ENCODE measurements at places on chromosomes 13 and 19.

- no peak for DNase-seq
These were observed 482.2 kb upstream of the NBEA start for GRCh38 chr13:34459856-34460255.

DNA sequence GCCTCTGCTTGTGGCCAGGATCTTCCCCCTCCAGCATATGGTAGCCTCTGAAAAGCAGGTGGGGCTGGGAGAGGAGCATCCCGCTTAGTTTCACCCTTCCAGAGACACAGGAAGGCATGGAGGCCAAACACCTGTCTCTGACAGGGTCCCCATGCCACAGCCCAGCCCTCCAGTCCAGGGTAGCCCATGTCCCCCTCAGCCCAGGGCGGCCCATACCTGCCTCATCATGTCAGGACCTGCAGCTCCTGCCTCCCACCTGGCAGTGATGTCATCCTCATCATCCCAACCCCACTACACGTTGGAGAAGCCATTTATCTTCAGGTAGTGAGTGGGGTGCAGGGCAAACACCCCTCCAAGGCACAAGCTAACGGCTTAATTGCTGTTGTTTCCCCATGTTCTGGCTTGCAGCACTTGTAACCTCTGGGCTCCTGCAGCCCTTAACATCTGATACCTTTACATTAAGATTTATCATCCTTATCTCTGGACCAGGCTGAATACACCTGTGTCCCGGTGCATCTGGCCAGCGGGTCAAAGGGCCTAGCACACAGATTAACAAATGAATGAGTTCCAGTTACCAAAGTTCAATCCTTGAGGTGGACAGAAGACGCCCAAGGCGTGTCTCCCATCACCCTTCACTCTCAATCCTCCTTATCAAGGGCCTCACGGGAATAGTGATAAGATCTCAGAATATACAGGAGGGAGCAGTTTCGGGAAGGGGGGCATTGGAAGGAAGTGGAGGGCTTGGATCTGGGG, 22.2 kb downstream of the ZNF175 start:
- no peak for DNase-seq

- DNase-seq = no peak
These were observed at the start of gene ANKLE1 for GRCh38 chr19:17281391-17282304. Gene ANKLE1 (plus strand): TSS chr19:17281901. CDS start chr19:17281921, 20 bp downstream.

GRCh38 chr13:97753942-97754670, 199.4 kb upstream of the IPO5 start:
- DNase-seq = no peak

DNA sequence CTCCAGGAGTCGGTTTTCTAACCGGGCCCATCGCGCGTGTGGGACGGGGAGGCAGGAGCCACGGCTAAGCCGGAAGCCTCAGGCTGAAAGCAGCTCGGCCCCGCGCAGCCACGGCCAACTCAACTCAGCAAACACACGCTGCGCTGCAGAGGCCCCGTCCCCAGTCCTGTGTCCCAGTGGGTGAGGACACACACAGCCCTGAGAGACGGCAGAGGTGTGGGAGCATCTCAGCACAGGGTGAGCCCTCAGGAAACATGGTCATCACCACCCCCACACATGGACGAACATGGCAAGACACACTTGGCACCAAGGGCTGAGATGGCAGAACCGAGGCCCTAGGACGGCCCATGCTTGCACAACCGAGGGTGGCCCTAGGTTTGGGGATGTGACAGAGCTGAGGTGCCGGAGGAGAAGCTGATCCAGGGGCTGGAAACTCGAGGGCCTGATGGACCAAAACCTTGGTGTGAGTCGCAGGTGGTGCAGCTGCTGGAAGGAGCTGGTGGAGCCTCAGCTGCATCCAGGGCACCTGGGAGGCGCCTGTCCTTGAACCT, 29.0 kb upstream of the C13orf46 start:
- DNase-seq = no peak

DNA sequence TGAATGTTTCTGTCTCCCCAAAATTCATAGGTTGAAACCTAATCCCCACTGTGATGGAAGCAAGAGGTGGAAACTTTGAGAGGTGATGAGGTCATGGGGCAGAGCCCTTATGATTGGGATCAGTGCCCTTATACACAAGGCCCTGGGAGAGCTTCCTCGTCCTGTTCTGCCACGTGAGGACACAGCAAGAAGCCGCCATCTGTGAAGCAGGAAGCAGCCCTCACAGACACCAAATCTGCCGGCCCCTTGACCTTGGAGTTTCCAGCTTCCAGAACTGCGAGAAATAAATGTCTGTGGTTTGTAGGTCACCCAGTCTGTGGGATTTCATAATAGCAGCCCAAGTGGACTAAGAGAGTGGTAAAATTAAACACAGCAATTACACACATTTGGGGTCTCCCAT, 737.4 kb downstream of the UQCRFS1 start:
- DNase-seq = no peak

DNA sequence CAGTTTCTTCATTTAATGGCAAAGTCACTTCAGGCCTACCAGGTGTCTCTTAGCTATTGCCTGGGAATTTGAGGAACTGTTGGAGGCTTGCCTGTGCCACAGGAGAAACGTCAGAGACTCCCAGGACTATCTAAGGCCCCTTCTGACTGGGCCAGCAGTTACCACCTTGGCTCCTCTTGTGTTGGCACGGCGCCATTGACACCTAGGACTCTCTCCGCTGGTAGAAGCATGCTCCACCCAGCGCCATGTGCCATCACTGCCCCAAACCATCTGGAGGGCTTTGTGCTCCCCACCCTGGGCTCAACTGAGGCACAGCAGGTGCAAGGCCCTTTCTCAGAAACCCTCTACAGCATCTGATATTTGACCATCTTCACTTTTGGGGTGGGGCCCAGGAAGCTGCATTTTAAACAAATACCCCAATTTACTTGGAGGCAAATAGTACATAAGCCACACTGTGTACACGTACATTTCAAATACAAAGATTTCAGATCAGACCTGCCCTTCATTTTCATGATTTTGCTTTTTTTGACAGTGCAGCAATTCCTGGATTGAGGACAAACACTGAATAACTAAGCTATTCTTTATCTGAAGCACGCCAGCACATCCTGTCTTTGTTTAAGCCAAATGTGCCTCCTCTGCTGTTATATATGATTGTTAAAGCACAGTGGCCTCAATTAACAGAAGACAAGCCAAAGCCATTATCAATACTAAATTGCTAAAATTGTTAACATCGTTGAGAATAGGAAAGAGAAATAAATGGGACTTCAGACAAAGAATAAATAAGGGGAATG, 59.9 kb upstream of the TPP2 start:
- no peak for DNase-seq

GRCh38 chr13:45878966-45879365, 27.4 kb upstream of the SIAH3 start:
- no peak for DNase-seq

GRCh38 chr13:40141859-40142555, 486.5 kb downstream of the COG6 start:
- no peak for DNase-seq

DNA sequence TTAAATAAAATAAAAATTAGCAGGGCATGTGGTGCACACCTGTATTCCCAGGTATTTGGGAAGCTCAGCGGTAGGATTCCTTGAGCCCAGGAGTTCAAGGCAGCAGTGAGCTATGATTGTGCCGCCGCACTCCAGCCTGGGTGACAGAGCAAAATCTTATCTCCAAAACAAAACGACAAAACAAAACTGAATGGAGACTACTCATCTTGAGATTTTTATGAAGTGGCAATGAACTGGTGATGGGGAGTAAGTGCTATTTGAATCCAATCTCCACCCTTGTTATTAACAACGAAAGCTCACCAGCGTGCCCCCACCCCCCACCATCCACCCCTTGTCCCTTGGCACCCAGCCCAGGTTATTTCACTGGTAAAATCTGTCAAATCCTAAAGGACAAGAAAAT, 45.2 kb upstream of the URI1 start:
- DNase-seq = no peak

DNA sequence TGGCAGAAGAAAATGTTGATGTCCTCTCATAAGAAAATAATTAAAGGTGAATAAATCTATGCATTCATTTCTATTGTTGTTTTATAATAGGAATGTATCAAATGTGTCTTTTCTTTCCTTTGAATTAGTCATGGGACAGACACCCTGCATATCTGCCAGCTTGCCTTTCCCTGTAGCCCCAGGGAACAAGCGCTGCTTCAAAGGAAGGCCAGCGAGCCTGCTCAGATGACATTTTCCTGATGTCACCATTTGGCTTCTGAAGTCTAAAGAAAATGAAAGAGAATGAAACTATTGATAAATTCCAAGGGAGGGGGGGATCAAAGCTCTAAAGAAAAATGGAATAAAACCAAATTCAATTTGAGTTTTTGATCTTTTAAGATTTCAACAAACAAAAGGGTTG, 574.8 kb downstream of the IRS2 start:
- no peak for DNase-seq

- DNase-seq = no peak
These were observed 179.8 kb downstream of the TBC1D4 start for GRCh38 chr13:75302071-75302698.

DNA sequence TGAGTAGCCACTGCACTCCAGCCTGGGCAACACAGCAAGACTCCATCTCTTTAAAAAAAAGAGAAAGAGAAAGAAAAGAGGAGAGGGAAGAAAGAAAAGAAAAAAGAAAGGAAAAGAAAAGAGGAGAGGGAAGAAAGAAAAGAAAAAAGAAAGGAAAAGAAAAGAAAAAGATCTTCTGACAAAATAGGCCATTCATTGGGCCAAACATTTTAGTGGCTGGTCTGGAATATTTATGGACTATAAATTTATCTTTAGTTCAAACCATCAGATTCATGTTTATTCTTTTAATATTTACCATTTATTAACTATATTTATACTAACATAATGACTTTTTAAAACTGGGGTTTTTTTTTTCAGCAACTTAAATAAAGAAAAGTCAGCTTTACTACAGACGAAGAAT, 85.6 kb upstream of the KLF5 start:
- no peak for DNase-seq

DNA sequence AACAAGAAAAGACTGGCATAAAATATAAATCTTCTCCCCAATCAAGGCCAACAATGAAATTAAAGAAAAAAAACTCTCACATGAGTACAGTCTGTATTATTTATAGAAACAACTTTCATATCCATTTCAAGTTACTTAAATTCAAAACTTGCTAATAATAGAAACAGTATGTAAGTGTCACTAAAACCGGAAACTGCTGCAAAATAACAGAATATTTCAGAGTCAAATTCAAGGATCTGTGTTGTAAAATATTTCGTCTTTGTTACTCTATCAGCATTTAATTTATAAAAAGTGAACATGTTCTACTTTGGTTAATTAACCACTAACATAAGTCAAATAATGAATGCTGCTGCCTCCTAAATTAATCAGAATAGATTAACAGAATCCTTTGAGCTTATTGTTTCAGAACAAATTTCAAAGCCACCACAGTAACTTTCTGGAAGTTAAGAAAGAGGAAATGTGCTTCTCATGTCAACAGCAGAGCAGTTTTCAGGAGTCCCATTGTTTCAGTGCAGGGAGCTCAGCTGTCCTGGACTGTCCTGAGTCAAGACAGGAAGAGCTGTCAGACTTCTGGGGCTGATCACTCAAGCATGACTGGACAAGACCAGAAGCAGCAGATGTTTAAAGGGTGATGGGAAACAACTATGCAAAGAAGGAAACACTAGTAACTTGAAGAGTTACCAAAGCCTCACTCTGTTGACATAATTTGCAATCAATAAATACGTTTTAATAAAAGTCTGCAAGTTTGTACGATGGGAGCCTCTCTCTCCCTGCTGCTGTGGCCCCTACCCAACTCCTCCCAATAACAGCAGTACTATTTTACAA, 76.9 kb downstream of the FOXO1 start:
- no peak for DNase-seq

DNA sequence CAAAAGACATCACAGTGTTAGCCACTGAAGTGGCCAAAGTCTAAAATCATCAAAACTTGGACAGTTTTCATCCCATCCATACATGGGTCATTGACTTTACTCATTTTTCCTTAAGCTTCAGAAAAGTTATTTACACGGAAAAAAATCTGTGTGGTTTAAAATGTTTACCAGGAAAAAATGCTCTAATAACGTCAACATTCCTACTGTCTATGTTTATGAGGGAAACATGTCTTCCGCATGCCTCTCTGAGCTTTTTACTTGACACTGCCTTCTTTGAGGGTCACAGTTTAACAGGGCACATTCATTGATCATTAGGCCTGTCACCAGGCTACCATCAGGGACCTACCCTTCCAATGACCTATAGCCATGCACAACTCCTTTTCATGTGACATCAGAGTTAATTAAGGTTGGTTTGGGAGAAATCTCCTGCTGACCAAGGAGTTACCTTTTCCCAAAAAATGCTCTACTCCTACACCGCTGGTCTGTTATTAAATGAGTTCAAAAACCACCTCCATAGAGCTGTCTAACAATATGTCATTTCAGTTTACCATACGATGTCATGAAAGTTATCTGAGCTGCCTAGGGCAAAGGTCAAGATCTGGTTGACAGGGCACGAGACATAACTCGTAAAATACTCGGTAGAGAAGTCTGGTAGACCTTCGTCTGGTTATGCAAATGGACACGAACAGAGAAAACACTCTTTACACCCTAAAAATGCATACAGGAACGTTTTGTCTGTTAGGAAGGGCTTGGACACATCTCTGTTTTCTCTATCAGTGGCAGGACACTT, 17.8 kb downstream of the FLT1 start:
- no peak for DNase-seq

- DNase-seq = no peak
These were observed 932 bp downstream of the SLC35E1 start for GRCh38 chr19:16571283-16571682.

DNA sequence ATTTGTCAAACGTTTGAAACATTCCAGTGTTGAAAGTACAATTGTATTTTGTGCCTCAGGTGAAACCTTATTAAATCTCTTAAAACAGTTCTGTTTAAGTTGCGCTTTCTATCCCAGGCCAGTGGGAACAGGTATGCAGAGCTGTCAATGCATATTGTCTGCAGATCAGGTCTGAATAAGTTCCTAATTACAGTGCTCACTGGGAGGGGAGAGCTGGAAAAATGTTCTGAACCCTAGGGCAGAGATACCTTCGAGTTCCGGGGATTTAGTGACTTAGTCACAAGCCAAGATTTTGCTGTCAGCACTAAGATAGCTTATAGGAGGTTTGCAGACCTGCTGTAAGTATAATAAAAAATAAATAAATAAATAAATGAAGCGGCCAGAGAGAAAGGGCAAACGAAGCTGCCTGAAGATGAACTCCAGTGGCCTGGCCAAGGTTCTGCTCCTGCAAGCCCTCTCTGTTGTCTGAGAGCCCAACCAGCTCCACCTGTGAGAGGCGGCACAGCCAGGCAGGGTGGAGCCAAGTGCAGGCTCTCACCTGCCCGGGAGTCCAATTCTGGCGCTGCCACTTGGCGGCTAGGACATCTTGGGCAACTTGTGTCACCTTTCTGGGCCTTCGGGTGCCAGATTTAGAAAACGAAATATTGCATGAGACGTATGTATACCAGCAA, 97.9 kb upstream of the SLC7A1 start:
- DNase-seq = no peak

DNA sequence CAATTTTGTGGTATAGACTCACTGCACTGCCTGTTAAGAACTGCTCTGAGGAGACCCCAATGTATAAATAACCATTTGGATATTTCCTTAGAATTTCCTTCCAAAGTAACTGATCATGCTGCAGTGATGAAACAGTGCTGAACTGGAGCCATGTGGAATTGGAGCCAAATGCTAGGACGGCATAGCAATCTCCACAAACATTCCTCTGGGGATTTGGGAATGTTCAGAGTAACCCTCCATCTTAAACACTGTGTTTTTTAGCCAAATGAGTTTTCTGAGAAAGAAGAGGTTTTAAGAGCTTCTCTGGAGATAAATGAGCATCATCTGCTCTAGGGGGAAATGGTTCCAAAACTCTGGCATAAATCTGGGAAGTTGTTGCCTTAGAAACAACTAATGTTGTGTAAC, 98.2 kb downstream of the OLFM4 start:
- no peak for DNase-seq

All from activated CD4-positive, CD25-positive, alpha-beta regulatory T cell treated with anti-CD3 and anti-CD28 coated beads, Interleukin-2, amount 50 U/mL, for 16 hours (primary cell).